ENCODE measurements at places on chromosomes 12 and 14. TPM values are rescaled to one million over a fixed set of nuclear protein-coding genes. Genes with fewer than 3 reads are reported as not detected.

ADIPOR2 gene
- total RNA-seq, result 65.0 TPM

SERPINA6 gene
- total RNA-seq, result 0.24 TPM

CABP1 gene
- 2.4 TPM for total RNA-seq

ART4 gene
- total RNA-seq, result not detected

ZNF891 gene
- total RNA-seq, result 0.74 TPM

CD69 gene
- total RNA-seq, result 12.4 TPM

Data from GM12878 (cell line).